GM12878 (cell line): ENCODE measurements at places on chromosomes 12 and 14. TPM values are rescaled to one million over a fixed set of nuclear protein-coding genes. Genes with fewer than 3 reads are reported as not detected.

Gene MANSC4
- polyA plus RNA-seq, result not detected in 2 replicates

Gene NGB
- not detected in 2 replicates for polyA plus RNA-seq

Gene ACOT6
- not detected in 2 replicates for polyA plus RNA-seq

Gene FOXN4
- not detected in 2 replicates for polyA plus RNA-seq

Gene HOXC12
- not detected in 2 replicates for polyA plus RNA-seq

Gene FAIM2
- not detected in 2 replicates for polyA plus RNA-seq

Gene CLEC2A
- polyA plus RNA-seq, result not detected in 2 replicates

Gene PAPLN
- 3.8 and 4.6 TPM in 2 replicates for polyA plus RNA-seq

Gene GRIP1
- polyA plus RNA-seq, result 0.08 TPM in 1 of 2 replicates, not detected in the other

Gene CFAP73
- not detected in 2 replicates for polyA plus RNA-seq
